ENCODE measurements at places on chromosomes 12 and 14. TPM values are rescaled to one million over a fixed set of nuclear protein-coding genes. Genes with fewer than 3 reads are reported as not detected.

HCAR1 gene
- not detected for total RNA-seq

CIDEB gene
- total RNA-seq: 2.0 TPM

KRT79 gene
- not detected for total RNA-seq

RTN1 gene
- 1.3 TPM for total RNA-seq

TAS2R7 gene
- not detected for total RNA-seq

CELA1 gene
- total RNA-seq: not detected

A2M gene
- 340 TPM for total RNA-seq

RERGL gene
- total RNA-seq: 1.4 TPM

CLEC4D gene
- not detected for total RNA-seq

XRCC3 gene
- total RNA-seq: 3.6 TPM

OVCH1 gene
- total RNA-seq: not detected

PTPRR gene
- total RNA-seq: 0.37 TPM

APOF gene
- total RNA-seq: not detected

KRT80 gene
- 1.5 TPM for total RNA-seq

DNAI7 gene
- total RNA-seq: 1.5 TPM

LTBP2 gene
- 32.1 TPM for total RNA-seq

KLHL28 gene
- total RNA-seq: 6.4 TPM

FAM161B gene
- total RNA-seq: 3.2 TPM

PTGER2 gene
- total RNA-seq: 0.44 TPM

SLC5A8 gene
- total RNA-seq: not detected

Data from right atrium auricular region (tissue), 2 donors.